ENCODE measurements at places on chromosomes 2 and 18.

DNA sequence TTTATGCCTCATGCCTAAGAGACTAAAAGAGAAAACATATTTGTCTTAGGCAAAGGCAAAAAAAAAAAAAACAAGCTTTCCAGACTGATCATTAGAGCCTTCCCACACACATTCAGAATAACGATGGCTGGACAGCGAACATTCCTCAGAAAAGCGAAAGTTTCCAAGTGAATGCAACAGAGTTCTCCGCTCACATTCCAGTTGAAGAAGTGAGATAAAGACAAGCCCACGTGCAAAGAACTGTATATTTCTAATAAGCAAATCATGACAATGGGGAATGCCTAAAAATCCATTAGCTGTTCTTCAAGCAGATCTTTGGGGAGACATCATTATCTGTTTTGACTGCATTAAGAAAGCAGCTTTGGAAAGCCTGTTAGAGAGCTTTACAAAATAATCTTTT is 347.9 kb downstream of the METTL4 start:
- DNase-seq: no peak

DNA sequence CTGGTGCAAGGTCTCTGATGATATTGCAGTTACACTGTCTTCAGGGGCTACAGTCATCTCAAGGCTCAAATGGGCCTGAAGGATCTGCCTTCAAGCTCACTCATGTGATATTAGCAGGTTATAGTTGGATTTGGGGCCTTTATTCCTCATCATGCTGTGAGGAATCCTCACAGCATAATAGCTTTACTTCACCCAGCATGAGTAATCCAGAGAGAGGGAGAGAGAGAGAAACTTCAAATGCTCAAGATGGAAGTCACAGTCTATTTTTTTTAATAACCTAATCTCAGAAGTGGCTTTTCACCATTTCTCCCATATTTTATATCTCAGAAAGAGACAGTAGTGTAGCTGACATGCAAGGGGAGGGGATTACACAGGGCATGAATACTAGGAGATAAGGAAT is 658.7 kb downstream of the EPHA4 start:
- no peak for DNase-seq

DNA sequence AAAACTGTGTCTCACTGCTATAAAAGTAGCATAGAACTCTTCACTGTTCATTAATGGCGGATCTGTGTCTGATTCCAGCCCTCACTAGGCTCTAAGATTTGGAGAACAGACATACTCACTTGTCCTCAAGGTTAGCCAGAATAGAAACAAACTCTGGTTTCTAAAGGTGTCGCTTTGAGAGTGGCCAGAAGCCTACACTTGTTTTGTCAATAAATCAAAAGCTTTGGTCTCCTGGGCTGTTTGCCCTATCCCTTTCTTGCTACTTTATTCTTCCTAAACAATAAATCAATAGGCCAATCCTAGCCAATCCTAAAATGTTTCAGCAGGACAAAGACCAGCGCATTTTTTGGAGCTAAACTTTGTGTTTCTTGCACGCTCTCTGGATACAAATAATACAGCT is 1064.6 kb upstream of the CHAC2 start:
- DNase-seq: no peak

DNA sequence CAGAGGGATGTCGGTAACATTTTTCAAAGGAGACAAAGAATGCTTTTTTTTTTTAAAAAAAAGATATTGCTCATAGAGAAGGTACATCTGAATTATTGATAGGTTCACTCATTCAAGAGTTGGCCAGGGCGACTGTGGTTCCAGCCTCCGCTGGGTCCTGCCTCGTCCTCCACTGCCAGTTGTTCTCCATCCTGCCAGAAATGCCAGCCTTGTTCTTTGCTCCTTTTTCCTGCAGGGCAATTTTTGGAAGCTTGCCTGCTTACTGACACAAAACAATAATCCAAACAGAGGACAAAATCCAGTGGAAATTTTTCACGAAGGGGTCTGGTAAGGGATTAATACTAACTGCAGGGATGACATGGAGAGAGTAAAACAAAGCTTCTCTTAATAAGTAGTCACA is 1113.0 kb downstream of the CBLN2 start:
- no peak for DNase-seq

GRCh38 chr18:22503803-22504202 is 86.1 kb upstream of the CTAGE1 start:
- DNase-seq: no peak

DNA sequence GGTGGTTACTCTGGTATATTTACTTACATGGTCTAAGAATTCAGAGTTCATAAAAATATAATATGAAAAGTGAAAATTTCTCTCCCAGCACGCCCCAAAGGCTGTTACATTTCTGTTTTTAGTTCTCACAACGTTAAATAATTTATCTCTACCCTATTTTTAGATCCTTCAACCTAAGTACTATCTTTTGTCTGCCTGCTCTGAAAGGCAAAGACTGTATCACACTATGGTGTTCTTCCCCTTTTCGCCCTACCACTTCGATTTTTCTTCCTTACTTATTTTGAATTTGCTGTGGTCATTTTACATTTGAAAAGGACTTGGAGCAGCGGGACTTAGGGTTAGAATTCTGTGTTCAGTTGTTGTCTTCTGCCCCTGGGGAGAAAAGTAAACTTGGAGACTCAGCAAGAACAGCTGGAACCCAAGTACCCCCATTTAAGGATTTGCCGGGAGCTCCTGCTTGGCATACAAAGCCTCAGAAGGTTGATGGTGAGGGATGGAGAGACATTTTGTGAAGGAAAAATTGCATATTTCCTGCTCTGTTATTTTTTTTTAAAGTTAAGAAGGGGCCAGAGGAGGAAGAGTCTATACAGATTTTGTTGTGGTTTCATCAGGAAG is 19.0 kb downstream of the ADAM23 start:
- no peak for DNase-seq

- no peak for DNase-seq
These were observed 632.7 kb upstream of the ID2 start for GRCh38 chr2:8049176-8049575.

GRCh38 chr2:203798296-203799087 is 69.1 kb upstream of the CTLA4 start:
- no peak for DNase-seq

DNA sequence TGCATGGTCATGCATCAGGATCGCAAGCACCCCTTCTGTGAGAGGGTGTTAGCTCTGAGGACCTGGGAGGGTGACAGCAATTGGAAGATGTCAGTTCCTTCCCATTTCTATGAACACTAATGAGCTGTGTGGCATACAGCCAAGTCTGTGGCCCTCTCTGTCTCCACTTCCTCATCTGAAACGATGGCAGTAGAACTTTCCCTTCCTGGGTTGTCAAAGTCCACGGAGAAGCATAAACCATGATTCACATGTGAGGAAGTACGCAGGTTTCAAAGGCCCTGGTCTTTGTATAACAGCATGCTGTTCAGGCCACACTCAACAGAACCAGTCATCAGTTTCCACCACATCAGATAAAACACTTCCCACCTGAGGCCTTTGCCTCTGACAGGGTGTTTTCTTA is 167.4 kb upstream of the RAB6C start:
- no peak for DNase-seq

- no peak for DNase-seq
These were observed 16.0 kb downstream of the CCNT2 start for GRCh38 chr2:134934641-134935040.

DNA sequence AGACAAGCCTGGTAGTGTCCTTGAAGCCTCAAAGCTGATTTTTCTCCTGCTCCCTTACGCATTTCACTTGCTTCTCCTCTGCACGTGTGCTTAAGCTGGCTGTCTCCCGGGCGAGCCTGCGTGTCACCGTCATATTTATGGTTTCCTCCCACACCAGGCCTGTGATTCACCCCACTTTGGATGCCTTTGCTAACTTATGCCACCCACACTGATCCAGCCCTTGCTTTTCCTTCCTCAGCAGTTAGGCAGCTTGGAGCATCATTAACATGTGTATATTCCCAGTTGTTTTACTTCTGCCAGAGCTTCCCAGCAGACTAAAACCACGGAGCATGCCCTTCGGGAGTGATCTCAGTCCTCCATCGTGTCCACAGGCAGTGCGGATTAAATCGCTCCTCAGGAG is 2.2 kb downstream of the ST3GAL5 start:
- DNase-seq: no peak

GRCh38 chr2:96254571-96254970 is 11.2 kb downstream of the TMEM127 start:
- no peak for DNase-seq

DNA sequence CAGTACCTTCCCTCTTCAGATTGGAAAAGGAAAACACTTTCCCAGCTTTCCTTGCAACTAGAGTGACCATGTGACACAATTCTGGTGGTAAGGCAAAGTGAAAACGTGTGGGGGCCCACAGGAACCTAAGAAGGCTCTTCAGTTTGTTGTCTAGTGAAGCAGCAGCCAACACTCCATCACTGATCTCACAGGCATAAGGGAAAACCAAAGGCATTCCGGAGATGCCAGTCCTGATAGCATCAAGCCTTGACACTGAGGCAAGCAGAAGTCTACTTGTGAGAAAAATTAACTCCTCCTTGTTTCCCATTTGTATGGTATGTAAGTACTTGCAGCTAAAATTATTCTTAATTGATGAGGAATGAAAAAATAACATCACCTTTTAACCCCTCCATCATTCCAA is 88.3 kb downstream of the ETAA1 start:
- no peak for DNase-seq

- DNase-seq: no peak
These were observed 273.6 kb downstream of the CYRIA start for GRCh38 chr2:16391986-16392385.

Measured in C1 segment of cervical spinal cord (tissue), 14 donors.